ENCODE measurements at places on chromosomes 5 and 9. TPM values are rescaled to one million over a fixed set of nuclear protein-coding genes. Genes with fewer than 3 reads are reported as not detected.

Gene CDO1
- total RNA-seq, result 10.9 TPM

Gene CCL27
- 0.17 TPM for total RNA-seq

Gene LCN15
- not detected for total RNA-seq

Gene PCDHB4
- total RNA-seq, result 0.20 TPM

Gene PLPPR1
- not detected for total RNA-seq

Measured in smooth muscle cell of the pulmonary artery (primary cell).